ENCODE measurements at places on chromosomes 3 and 15.

- DNase-seq: no peak
Measured at GRCh38 chr3:128112357-128112968, 11.1 kb downstream of the RUVBL1 start.

DNA sequence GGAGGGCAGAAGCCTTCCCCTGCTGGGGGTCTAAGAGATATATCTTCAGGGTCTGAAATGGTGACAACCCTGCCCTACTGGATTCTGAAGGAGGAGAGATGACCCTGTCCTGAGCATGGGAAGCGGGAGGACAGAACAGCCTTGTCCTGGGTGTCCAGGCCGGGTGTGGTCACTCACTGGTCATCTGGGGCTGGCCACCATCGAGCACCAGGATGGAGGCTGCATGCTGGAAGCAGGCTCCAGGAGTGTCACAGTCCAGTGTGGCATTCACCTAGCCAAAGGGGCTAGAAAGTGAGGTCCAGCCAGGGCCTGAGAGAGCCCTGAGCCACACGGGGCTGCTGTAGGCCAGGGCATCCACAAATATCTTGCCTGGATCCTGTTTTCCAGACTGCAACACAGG is 5.2 kb downstream of the CDHR4 start:
- DNase-seq: no peak

DNA sequence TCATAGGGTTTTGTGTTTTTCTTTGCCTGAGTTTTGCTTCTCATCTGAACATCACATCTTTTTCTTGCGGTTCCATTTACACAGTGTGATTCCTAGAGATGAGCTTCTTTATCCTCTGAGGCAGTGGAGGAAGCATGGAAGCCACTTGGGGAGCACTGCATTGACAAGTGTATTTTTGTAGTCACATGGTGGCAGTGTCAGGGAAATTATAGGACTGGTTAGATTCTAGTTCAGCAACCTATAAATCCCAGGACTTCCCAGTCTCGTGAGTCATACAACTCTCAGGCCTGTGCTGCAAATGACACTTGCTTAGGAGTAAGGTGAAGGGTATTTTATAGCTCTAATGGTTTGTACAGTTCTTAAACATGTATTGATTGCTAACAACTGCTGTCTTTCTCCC is 58.4 kb downstream of the RBM6 start:
- DNase-seq: no peak

DNA sequence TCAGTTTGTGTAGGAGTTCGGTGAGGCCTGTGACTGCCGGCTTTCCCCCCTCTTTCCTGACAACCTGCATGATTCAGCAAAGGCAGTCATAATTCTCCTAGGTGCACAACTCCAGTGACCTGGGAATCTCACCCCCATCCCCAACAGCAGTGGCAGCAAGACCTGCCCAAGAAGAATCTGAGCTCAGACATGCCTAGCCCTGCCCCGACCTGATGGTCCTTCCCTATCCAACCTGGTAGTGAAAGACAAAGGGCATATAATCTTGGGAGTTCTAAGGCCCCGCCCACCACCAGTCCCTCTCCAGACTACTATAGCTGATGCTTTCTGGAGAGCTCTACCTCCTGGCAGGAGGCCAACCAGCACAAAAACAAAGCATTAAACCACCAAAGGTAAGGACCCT is 44.2 kb upstream of the ZBED2 start:
- no peak for DNase-seq

DNA sequence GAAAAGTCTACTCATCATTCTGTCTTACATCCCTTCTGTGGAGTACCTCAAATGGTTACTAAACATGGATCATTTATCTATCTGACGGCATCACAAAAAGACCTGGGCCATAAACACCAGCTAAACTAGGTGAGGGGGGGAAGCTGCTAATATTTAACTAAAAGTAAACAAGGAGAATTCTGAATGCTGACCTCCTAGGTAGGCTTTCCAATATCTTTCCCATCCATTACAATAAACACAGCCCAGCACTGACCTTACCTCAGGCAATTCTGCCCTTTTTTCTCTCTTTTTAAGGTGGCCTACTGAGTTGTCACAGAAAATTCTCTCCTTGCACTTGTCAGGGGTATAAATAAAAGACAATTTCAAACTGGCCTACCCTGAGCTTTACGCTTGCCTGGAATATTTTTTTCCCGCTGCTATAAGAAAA is 33.1 kb downstream of the USF3 start:
- no peak for DNase-seq

DNA sequence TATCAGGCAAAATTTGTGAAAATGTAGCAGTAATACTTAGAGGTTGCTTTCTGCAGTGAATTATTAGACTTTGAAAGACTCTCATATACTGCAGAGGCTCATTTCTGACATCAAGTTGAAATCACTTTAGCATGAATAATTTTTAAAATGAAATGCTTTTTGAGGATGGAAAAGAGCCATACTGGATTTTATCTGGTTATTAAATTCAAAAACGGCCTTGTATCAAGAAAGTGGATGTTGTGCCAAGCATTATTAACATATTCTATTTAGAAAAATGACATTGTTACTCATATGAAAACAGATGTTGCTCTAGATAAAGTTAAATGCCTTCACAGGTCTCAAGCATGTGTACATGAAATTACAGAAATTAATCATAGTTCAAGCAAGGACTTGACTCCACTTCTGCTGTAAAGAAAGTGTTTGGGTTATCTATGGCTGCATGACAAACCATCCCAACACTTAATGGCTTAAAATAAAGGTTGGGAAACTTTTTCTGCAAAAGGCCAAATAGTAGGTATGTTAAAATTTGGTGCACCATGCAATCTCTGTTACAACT is 64.5 kb upstream of the ZNF280D start:
- DNase-seq: no peak

DNA sequence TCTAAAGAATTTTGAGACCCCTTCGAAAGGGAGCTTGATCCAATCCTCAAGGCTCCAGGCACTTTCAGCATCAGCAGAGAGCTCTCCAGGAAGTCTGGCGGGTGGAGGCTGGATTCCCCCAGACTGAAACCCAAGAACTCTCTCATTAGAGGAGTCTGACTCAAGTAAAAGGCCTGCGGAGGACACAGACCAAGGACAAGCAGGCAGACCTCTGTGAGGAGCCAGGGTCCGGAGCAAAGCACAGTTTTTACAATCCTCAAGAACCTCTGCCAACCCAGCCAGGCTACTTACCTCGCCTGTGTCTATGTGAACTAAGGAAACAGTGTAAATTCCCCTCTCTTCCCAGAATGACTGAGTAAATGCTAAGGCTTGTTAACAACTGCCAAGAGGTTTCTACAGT is 86.2 kb downstream of the FBN1 start:
- DNase-seq: no peak

DNA sequence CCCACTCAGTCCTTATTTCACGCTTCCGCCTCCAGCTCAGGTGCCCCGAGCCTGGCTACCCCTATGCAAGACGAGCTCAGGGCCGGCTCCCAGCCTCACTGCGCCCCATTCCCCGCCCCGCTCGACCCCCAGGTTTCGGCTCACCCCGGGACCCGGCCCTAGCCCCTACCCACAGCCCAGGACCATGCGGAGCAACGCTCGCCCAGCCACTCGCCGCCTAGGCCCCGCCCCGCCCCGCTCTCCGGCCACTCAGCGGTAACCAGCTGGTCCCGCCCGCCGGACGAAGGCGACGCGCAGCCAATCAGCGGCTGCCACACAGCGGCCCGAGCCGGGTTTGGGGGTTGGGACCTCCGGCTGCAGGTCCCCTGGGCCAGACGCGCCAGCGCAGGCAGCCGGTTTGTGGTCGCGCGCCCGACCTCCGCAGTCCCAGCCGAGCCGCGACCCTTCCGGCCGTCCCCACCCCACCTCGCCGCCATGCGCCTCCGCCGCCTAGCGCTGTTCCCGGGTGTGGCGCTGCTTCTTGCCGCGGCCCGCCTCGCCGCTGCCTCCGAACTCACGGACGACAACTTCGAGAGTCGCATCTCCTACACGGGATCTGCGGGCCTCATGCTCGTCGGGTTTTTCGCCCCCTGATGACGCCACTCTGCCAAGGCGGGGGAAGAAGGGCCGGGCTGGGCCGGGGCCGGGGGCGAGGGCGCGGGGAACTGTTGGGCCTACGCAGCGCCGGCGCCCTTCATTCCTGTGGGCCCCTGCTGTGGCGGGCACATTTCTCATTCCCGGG is at the start of gene CATSPER2:
TSS of gene CATSPER2 (minus strand) at position 196 of the 781 bp plus-strand sequence. CDS start 783 bp downstream, outside the sequence.
- DNase-seq: no peak

DNA sequence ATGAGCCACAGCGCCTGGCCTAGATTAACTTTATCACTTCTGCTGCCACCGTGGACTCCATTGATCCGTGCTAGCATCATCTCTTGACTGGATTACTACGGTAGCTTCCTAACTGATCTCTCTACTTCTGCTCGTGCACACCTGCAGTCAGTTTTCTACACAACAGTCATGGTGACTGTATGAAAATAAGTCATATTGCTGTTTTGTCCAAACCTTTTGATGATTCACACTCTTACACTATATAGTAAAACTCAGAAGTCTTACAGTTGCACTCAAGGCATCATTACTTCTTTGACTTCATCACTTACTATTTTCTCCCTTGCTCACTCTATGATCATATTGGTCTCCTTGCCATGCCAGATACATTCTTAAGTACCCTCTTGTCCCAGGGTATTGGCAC is 10.1 kb downstream of the PDCD6IP start:
- no peak for DNase-seq

DNA sequence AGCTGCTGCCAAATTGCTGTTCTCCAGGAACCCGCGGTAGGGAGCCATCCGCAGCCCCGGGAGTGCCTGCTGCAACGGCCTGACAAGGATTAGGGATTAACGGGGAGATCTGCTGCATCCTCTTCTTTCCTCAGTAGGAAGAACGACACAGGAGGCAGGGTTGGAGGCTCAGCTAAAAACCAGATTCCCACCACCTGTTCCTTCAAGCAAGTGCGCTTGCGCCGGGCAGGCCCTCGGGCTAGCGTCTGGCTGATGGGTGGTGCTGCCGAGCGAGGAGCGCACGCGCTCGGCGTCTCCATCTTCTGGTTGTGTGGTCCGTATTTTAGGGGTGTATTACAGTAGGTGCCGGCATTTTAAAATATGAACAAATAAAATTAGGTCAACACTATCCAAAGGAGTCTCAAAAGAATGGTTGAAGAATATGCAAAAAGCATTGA is 25.4 kb upstream of the SLC25A26 start:
- no peak for DNase-seq

DNA sequence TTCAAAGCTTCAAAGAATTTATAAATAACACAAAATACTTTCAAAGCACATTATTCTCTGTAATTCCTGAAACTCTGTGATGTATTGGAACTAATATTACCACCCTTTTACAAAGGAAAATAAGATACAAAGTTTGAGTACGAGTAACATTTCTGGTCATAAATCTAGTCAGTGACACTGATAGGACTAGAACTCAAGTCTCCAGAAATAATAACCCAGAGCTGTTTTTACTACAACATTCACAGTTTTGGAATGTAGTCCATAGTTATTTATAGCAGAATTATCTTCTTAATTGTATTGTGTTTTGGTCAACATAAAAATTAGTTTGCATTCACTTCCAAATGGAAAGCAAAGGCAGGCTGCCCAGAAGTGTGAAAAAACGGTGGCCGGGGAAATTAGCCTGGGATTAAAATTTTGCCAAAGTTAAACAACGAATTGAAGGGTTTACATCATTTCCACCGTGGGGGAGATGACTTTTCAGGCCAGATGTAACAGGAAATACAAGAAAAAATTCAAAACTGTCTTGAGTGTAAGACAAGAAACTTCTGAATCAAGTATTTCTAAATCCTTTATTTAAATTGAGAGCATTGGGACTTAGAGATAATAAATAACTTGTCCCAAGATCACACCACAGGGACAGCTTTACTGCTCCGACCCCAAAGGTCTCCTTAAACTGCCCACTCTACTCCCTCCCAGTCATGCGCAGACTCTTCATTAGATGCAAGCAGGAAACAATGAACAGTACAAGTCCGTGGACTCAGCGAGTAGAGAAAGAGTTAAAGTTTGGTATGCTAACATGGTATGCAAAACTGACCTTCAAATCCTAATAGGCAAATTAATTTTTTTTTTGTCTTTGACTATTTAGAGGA is 74.3 kb upstream of the VGLL4 start:
- DNase-seq: peak; percentile 47

DNA sequence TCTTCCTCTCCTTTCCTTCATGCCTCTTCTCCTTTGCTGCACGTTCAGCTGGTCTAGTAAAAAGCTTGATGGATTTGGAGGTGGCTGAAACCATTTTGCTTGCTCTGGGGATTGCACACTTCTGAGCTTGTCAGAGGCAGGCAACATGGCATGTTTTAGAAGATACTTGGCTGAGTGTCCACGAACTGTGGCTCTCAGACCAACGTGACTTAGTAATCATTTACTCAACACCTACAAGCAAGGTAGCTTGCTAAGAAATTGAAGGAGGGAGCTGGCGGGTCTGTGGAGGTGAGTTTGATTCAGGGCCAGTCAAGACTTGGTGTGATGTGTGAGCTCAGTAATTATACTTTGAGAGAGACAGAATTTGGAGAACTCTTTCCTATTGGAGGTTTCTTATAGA is 196.0 kb downstream of the LPP start:
- DNase-seq: no peak

DNA sequence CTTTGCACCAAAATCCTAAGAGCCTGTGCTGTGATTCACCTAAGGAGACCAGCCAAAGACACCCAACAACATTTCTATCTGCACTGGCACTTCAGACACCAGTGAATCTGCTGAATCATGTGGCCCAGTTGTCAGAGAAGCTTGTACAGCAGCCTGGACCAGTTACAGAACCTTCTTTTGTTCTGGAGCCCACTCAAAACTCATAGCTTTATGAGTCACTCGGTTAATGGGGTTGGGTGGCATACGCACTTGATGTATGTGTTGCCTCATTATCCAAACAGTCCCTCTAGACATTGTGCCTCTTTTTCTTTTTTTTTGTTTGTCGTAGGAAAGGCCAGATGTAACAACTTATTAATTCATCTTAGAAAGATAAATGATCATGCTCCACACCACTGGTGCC is 25.6 kb upstream of the GOLGA6L2 start:
- no peak for DNase-seq

DNA sequence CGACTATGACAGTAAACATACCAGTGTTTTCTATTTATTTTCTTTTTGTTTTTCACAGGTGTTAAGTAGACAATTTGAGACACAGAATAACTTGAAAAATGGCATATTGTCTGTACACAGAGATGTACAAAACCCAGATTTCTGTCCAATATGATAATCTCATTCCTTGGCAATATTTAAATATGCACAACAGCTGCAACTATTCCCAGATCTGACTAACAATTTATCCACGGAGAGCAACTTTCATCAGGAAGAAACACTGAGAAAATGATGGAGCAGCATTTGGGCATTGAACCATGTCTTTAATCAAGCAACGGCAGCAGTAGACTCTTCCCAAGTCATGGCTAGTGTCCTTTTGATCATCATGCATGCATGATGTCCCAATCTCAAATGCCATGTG is 452.6 kb downstream of the ZPLD1 start:
- DNase-seq: no peak

DNA sequence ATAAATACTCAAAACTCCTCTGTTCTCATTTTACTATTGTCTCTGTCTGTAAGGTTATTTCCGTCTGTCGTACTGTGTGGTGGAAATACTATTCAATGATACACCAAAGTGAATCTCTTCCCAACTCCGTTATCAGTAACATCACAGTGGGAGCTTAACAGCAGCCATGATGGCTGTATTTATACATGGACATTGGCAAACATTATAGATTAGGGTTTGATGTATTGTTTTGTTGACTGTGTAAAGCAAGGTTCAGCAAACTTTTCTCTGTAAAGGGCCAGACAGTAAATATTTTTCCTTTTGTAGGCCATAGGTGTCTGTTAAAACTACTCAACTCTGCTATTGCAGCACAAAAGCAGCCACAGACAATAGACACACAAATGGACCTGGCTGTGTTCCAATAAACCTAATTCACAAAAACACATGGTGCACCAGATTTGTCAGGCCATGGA is 23.2 kb downstream of the LIPC start:
- DNase-seq: no peak

- DNase-seq: no peak
Measured at GRCh38 chr15:77775837-77776236, 143.1 kb upstream of the LINGO1 start.

Measured in MM.1S (cell line).